Body of pancreas (tissue), 4 donors: ENCODE measurements at places on chromosomes 4 and X. TPM values are rescaled to one million over a fixed set of nuclear protein-coding genes. Genes with fewer than 3 reads are reported as not detected.
A peak's percentile ranks its signal among the peaks of the same experiment; 100 is the strongest.

DNA sequence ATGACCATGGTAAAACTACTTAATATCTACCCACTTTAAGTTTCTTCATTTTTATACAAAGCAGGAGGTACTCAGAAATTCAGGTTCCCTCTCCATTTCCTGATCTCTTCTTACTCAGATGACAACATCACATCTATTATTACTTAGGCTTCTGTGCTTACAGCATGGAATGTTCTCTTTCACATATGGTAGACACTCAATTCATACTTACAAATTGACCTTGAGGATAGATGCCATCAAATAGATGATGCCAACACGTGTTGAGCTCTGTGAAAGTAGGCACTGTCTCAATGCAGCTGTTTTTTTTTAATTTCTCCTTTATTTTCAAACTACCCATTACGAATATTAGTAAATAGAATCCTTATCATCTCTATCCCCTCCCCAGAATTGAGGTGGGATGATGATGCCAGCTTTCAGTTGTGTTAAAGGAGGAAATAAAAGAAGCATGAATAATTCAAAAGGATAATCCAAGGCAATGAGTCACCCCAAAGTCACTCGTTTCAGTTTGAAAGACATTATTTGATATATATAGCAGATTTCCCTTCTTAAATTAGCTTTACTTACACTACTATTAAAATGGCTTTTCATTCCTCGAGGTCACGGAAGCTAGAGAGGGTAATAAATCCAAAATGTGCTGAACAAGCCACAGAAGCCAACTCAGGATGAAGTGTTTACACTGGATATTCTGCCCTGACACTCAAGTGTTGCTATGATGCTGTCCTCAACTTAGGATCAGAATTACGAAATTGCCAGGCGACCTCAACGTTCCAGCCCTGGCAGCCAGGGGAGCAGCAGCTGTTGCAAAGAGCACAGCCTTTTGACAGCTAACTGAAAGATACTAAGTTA, 124.2 kb upstream of the EOLA2 start:
- no peak overlapping the region for H3K4me3 ChIP-seq
- no peaks in the 10 kb centered on the region for H3K4me1 ChIP-seq
- H3K36me3 ChIP-seq: no peaks in the 10 kb centered on the region
- DNase-seq: peak; percentile 15

DNA sequence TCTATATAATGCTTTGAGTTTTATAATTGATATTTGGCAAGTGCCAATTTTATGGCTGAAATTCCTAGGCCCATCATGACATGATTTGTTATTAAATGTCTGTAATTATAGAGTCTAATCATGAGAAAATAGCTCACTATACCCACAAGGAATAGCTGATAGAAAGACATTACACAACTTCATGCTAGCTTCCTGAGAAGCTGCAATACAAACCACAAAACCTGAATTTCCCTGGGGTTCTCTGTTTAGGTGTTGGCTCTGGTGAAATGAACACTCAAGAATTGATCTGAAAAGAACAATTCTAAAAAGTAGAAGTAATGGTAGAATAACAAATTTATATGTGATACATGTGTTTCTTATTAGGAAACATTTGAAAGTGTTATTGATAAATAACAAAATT, 169.6 kb downstream of the GASK1B start:
- DNase-seq: no peak
- no peaks in the 10 kb centered on the region for H3K36me3 ChIP-seq
- H3K4me1 ChIP-seq: no peaks in the 10 kb centered on the region

DNA sequence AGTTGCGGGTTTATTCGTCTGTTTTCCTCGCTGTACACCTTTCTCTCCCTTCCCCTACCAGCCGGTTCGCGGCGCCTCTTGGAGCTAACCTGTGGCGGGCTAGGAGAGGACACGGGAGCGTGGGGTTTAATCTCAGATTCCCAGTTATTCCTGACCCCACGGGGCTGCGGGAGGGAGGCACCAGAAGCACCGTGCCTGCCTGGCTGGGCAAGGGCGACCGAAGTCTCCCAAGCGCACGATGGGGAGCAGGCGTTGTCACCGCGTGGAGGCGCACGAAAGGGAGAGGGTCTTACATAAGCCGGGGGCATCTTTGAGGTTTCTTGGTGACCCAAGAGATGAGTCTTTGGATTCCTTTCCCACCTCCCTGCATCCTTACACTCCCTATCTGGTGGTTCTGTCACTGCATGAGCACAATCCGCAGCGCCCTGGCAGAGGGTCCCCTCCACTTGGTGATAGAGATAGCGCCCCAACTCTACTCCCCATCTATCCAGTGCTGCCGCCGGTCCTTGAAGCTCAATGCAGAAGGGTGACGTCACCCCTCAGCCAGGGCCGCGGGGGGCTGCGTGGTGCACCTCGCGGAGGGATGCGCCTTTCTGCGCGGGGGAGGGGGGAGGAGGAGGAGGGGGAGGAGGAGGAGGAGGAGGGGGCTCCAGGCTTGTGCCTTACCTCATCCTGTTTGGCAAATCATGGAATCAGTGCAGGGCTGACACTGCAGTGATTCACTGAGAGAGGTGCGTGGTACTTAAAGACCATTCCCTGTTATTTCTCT, 793 bp downstream of the TSPAN7 start:
- H3K4me3 ChIP-seq: peak overlapping the region; percentile 27
- DNase-seq: peak; percentile 53
- H3K27ac ChIP-seq: peak overlapping the region; percentile 47
- no peaks in the 10 kb centered on the region for H3K36me3 ChIP-seq

- H3K36me3 ChIP-seq: no peaks in the 10 kb centered on the region
- H3K4me1 ChIP-seq: peaks cover 17% of the 10 kb centered on the region
- H3K27ac ChIP-seq: no peak overlapping the region
- no peaks in the 10 kb centered on the region for H3K27me3 ChIP-seq
Measured at GRCh38 chr4:38004062-38004461, 43.9 kb downstream of the PTTG2 start.

PLK4 gene
- total RNA-seq: 1.8 TPM
